Lung (tissue), 17 donors: ENCODE measurements at places on chromosomes 2 and 18. TPM values are rescaled to one million over a fixed set of nuclear protein-coding genes. Genes with fewer than 3 reads are reported as not detected.
A peak's percentile ranks its signal among the peaks of the same experiment; 100 is the strongest.

- no peak for DNase-seq
Measured at GRCh38 chr2:95047629-95048510, 22.4 kb downstream of the MAL start.

GRCh38 chr2:10221443-10221842 is 81.3 kb upstream of the HPCAL1 start:
- DNase-seq = no peak

GRCh38 chr2:85578243-85579180 is 1.1 kb downstream of the VAMP8 start:
- peak; percentile 71 for DNase-seq

DNA sequence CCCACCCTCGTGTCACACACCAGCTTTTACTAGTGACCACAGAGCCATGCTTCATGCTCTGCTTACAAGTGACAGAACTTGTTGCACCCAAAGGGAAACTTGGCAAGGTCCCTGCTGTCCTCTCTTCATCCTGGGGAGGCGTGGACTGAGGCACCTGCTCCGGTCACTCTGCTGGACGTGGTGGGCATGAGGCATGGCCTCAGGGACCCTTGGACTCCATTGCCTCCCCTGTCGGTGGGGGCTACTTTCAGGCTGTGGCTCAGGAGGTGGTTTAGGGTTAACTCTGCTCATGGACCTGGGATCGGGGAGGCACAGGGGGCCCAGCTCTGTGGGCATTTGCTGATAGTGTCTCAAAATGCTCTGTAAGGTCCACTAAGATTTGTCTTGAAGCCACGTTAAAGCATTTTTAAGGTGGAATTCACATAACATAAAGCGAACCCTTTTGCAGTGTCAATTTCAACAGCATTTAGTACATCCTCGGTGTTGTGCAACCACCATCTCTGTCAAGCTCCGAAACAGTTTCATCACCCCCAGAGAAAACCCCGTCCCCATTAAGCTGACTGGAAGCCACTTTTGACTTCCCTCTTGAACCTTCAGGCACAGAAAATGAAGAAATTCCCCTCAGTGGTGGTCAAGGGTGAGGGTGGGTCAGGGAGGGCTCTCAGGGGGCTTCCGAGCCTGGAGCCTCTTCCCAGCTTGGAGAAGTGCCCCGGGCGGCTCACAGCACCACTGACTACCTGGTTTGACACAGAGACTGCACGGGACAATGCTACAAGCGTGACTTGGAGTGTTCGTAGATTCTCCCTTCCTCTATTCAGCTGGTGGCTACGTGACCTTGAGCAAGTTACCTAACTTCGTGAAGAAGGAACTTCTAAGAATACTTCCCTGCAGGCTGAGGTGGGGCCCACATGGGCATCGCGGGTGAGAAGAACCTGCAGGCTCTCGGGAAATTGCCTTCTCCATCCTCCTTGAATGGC is 100.0 kb upstream of the HDAC4 start:
- no peak for DNase-seq

Gene FOXI3
- 0.17 TPM for total RNA-seq

Gene CRYBA2
- total RNA-seq = not detected

Gene SH3YL1
- total RNA-seq = 42.7 TPM
